ENCODE measurements at places on chromosomes 5 and 9.

- H3K36me3 ChIP-seq, result no peaks in the 10 kb centered on the region
- H3K4me3 ChIP-seq, result no peak overlapping the region
- no peak for DNase-seq
- H3K27me3 ChIP-seq, result no peaks in the 10 kb centered on the region
- H3K27ac ChIP-seq, result no peak overlapping the region
- no peaks in the 10 kb centered on the region for H3K4me1 ChIP-seq
These were observed 326.7 kb downstream of the GABRB2 start for GRCh38 chr5:161219816-161220215.

DNA sequence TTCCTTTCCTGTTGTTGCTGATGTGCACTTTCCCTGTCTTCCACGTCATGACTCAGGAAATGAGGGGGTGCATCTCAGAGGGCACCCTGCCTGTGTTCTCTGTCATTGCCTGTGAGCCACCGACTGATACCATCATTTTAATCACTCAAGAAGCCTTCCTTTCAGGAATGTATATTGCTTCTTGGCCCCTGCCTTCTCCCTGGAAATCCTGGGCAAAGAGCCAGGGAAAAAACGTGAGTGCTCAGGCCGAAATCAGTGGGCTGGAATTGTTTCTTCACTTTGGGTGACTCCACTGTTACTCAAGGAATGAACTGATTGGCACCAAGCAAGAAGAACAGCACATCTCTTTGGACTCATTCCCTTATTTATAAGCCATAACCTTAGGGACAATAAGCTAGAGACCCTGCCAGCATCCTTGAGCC is 126.1 kb downstream of the SNX18 start:
- peaks cover 42% of the 10 kb centered on the region for H3K4me1 ChIP-seq
- DNase-seq, result no peak
- H3K4me3 ChIP-seq, result no peak overlapping the region
- no peak overlapping the region for H3K27ac ChIP-seq
- H3K36me3 ChIP-seq, result no peaks in the 10 kb centered on the region
- no peaks in the 10 kb centered on the region for H3K27me3 ChIP-seq

DNA sequence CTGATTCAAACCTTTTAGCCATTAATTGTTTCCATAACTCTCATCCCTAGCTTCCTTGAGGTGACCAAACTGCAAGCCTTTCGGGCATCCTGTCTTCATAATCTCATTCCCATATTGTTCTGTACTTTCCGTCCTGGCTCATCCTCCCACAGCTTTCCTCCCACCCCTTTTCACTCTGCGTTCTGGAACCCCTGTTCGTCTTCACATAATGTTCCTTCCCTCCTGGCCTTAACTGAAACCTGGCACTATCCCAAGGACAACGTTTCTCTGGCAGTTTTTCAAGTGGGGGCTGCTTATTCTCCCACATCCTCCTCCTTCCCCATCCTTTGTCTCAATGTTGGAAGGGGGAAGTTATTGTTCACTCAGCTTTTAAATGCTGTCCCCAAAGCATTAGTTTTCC is 1.5 kb downstream of the ZNF189 start:
- no peak overlapping the region for H3K4me3 ChIP-seq
- DNase-seq, result no peak
- H3K27ac ChIP-seq, result peak overlapping the region; percentile 98
- no peaks in the 10 kb centered on the region for H3K27me3 ChIP-seq

GRCh38 chr9:137972355-137972987 is 94.9 kb downstream of the CACNA1B start:
- no peak overlapping the region for H3K27ac ChIP-seq
- H3K4me1 ChIP-seq, result no peaks in the 10 kb centered on the region
- no peak overlapping the region for H3K4me3 ChIP-seq
- no peaks in the 10 kb centered on the region for H3K27me3 ChIP-seq

DNA sequence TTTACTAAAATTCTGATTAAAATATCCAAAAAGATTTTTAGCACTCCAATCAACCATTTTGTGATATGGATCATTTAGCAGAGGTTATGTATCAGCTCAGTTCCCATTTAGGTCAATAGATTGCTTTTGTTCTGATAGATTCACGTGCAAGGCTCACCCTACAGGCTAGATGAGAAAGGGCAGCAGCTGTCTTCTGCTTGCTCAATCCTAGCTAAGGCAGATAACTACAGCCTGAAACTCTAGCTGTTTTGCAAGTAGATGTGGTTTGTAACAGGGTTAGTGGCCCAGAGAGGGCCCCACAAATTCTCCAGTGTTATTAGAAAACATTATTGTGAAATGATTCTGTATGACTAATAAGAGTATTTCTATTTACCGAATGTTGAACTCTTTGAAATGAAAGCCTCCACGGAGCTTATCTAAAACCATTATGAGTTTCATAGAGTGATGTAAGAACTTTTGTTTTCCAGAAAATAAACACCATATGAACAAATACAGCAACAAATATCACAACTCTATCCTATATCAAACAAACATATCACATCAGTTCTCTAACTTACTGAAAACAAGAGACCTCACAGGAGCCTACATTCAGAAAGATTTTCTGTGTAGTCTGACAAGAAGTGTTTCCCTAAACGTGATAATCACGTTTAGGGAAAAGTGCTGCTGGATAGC is 841.9 kb upstream of the ACO1 start:
- H3K27me3 ChIP-seq, result no peaks in the 10 kb centered on the region
- DNase-seq, result no peak
- H3K4me1 ChIP-seq, result no peaks in the 10 kb centered on the region
- H3K4me3 ChIP-seq, result no peak overlapping the region

DNA sequence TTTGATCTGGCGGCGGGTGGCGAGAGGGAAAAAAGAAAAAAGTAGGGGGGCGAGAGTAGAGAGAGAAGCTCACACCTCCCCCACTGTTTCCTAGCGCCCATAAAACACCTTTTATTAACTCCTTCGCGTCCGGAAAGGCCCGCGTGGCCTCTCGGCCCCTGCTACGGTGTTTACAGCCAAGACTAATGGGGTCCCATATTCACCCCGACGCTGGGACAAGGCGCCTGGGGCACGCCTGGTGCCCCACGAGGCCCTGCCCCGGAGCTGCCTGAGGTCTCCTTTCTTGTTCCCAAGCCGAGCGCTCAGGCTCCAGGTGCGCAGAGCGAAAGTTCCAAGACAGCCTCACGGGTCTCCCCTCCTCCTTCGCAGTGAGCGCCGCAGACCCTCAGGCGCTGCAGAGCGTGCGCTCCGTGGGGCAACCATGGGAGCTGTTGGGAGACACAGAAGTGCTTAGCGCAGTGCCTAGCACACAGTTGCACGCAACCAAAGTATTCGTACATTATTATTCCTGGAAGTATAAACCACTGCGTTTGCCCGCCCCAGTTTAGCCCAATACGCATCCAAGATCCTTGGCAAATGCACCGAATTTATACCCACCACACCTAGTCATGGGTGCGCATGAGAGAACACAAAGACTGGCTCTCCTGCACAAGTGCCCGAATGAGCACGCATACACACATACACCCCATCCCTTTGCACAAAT is 4.3 kb downstream of the HAND1 start:
- H3K36me3 ChIP-seq, result no peaks in the 10 kb centered on the region
- no peak for DNase-seq
- no peak overlapping the region for H3K4me3 ChIP-seq

GRCh38 chr9:126615245-126615790 is 1.6 kb downstream of the LMX1B start:
- no peak for DNase-seq
- no peaks in the 10 kb centered on the region for H3K36me3 ChIP-seq
- no peak overlapping the region for H3K4me3 ChIP-seq
- peaks cover 83% of the 10 kb centered on the region for H3K27me3 ChIP-seq
- H3K27ac ChIP-seq, result no peak overlapping the region

- peaks cover 72% of the 10 kb centered on the region for H3K4me1 ChIP-seq
- peak overlapping the region; percentile 73 for H3K27ac ChIP-seq
- no peaks in the 10 kb centered on the region for H3K27me3 ChIP-seq
- DNase-seq, result peak; percentile 68
- no peaks in the 10 kb centered on the region for H3K36me3 ChIP-seq
These were observed 20.8 kb downstream of the DCANP1 start for GRCh38 chr5:135426102-135427082.

DNA sequence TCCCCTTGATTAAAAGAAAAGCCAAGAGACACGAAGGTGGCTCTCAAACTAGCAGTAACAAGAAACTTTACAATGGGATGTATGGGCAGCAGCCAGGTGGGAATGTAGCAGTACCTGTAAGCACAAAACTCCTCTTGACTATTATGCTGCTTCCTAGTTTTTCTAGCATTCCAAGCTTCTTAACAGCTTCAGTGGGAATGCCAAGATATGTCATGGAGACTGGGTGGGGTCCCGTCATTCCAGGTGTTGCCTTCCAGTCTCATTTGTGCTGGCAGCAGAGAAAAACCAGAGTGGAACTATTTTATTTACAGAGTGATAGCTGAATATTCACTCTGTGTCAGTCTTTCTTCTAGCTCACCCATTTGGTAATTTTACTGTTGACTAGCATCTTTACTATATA is 236.6 kb downstream of the ARL15 start:
- no peak overlapping the region for H3K27ac ChIP-seq
- no peaks in the 10 kb centered on the region for H3K36me3 ChIP-seq
- no peaks in the 10 kb centered on the region for H3K4me1 ChIP-seq
- no peak overlapping the region for H3K4me3 ChIP-seq

GRCh38 chr5:80406980-80407734 is 707 bp upstream of the ZFYVE16 start:
- H3K4me3 ChIP-seq, result peak overlapping the region; percentile 80
- peaks cover 2% of the 10 kb centered on the region for H3K36me3 ChIP-seq
- H3K4me1 ChIP-seq, result peaks cover 44% of the 10 kb centered on the region
- no peak for DNase-seq

GRCh38 chr5:151213803-151214613 is 9.9 kb downstream of the CCDC69 start:
- H3K27me3 ChIP-seq, result no peaks in the 10 kb centered on the region
- peaks cover 17% of the 10 kb centered on the region for H3K36me3 ChIP-seq
- H3K27ac ChIP-seq, result peak overlapping the region; percentile 90
- peak; percentile 91 for DNase-seq

DNA sequence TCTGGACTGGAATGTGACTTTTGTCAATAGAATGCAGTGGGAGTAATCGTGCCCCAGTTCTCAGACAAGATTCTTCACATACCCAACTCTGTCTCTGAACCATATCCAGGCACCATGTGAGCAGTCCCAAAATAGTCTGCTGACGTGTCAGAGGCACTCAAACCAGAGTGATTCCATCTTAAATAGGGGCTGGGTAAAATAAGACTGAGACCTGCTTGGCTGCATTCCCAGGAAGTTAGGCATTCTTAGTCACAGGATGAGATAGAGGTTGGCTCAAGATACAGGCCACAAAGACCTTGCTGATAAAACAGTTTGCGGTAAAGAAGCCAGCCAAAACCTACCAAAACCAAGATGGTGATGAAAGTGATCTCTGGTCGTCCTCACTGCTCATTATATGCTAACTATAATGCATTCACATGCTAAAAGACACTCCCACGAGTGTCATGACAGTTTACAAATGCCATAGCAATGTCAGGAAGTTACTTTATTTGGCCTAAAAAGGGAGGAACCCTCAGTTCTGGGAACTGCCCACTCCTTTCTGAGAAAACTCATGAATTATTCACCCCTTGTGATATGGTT is 16.9 kb upstream of the PLCXD3 start:
- no peaks in the 10 kb centered on the region for H3K4me1 ChIP-seq
- DNase-seq, result no peak
- no peak overlapping the region for H3K27ac ChIP-seq
- H3K36me3 ChIP-seq, result no peaks in the 10 kb centered on the region
- H3K4me3 ChIP-seq, result no peak overlapping the region

DNA sequence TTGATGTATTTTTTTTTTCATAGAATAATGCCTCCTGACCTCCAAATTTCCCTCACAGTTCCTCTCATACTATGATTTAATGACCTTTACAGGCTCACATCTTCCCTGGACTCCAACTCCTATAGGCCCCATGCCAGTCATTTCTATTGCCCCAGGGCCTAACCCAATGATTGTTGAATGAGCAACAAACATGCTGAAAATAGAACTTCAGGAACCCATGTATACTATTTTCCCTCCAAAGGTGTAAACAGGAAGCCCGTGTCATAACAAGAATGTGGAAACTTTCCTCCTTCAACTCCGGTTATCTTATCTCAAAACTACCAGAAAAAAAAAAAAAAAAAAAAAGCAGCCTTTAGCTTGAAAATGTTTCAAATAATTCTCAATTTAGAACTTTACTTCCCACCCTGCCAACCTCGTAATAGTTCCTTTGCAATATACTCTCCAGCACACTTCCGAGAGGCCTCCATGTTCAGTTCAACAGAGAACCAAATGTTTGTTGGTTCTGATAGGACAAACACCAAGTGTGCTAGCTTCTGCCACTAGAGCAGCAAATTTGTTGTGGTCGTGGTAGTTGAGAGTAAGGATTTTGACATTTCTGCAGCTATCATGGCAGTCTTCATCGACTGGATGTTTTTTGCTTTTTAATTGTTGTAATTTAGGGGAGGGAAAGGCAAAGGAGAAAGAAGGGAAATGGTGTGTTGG is 25.8 kb downstream of the TRPM6 start:
- no peak overlapping the region for H3K4me3 ChIP-seq
- H3K36me3 ChIP-seq, result no peaks in the 10 kb centered on the region
- no peak for DNase-seq
- H3K27ac ChIP-seq, result no peak overlapping the region
- H3K4me1 ChIP-seq, result no peaks in the 10 kb centered on the region
- no peaks in the 10 kb centered on the region for H3K27me3 ChIP-seq

DNA sequence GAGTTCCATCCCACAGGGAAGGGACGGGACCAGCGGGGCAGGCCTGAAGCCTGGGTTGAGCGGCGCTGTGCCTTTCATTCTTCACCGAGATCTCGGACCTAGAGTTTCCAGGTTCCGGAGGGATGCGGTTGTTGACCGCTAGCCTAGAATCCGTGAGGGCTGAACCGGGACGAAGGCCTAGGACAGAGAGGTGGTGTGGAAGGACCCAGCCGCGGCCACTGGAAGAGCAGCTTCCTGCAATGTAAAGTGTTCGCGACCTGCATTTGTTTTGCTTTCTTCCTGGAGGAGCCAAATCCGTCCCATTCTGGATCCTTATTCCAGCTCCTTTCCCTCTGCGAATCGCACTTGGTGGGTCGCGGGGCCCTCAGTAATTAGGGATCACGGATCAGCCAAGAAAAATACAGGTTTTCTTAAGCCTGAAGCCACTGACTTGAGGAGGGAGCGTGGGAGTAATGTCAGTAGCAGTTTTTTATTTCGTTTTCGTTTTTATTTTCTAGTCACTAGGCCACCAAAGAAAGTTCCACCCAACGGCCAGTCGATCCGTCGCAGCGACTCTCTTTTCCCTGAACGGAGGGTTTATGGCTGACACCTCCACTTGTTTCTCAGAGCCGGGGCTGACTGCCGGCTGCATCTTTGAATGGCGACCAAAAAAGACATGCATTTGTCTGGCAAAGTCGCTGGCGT is 48.6 kb downstream of the ANXA2R start:
- no peaks in the 10 kb centered on the region for H3K36me3 ChIP-seq
- H3K27me3 ChIP-seq, result no peaks in the 10 kb centered on the region
- H3K27ac ChIP-seq, result peak overlapping the region; percentile 99
- H3K4me1 ChIP-seq, result peaks cover 29% of the 10 kb centered on the region
- no peak for DNase-seq

GRCh38 chr5:37071487-37071886 is 177.7 kb downstream of the CPLANE1 start:
- H3K27ac ChIP-seq, result no peak overlapping the region
- H3K36me3 ChIP-seq, result no peaks in the 10 kb centered on the region
- H3K27me3 ChIP-seq, result no peaks in the 10 kb centered on the region

GRCh38 chr9:11149065-11149464 is 536.3 kb upstream of the PTPRD start:
- no peaks in the 10 kb centered on the region for H3K4me1 ChIP-seq
- no peak overlapping the region for H3K4me3 ChIP-seq
- no peak for DNase-seq
- H3K27ac ChIP-seq, result no peak overlapping the region
- H3K27me3 ChIP-seq, result no peaks in the 10 kb centered on the region
- H3K36me3 ChIP-seq, result no peaks in the 10 kb centered on the region

GRCh38 chr9:93231716-93232115 is 47.8 kb downstream of the WNK2 start:
- no peak overlapping the region for H3K4me3 ChIP-seq
- no peak overlapping the region for H3K27ac ChIP-seq
- H3K27me3 ChIP-seq, result peaks cover 2% of the 10 kb centered on the region
- H3K4me1 ChIP-seq, result peaks cover 11% of the 10 kb centered on the region
- H3K36me3 ChIP-seq, result no peaks in the 10 kb centered on the region
- DNase-seq, result no peak

Data from CD14-positive monocyte (primary cell).